Immature natural killer cell (primary cell): ENCODE measurements at places on chromosomes 6 and 20. TPM values are rescaled to one million over a fixed set of nuclear protein-coding genes. Genes with fewer than 3 reads are reported as not detected.
A peak's percentile ranks its signal among the peaks of the same experiment; 100 is the strongest.

Gene PABPC1L
- polyA plus RNA-seq: not detected

Gene KDM1B
- 0.05 TPM for polyA plus RNA-seq

Gene STXBP5
- 3.1 TPM for polyA plus RNA-seq

Gene UNC93A
- polyA plus RNA-seq: not detected

Gene ARHGAP40
- not detected for polyA plus RNA-seq

Gene IL22RA2
- not detected for polyA plus RNA-seq

Gene STK38
- polyA plus RNA-seq: 179 TPM

Gene RIPOR2
- polyA plus RNA-seq: 262 TPM

Gene MUC21
- not detected for polyA plus RNA-seq

GRCh38 chr6:169240125-169240524, 13.5 kb downstream of the THBS2 start:
- no peak overlapping the region for H3K4me3 ChIP-seq
- no peaks in the 10 kb centered on the region for H3K4me1 ChIP-seq
- H3K27me3 ChIP-seq: peaks cover 4% of the 10 kb centered on the region
- DNase-seq: no peak
- no peak overlapping the region for H3K27ac ChIP-seq

- DNase-seq: no peak
- H3K4me1 ChIP-seq: no peaks in the 10 kb centered on the region
- no peaks in the 10 kb centered on the region for H3K36me3 ChIP-seq
- no peak overlapping the region for H3K4me3 ChIP-seq
- H3K27ac ChIP-seq: no peak overlapping the region
These were observed 58.7 kb upstream of the TGM3 start for GRCh38 chr20:2237059-2237458.

- H3K36me3 ChIP-seq: no peaks in the 10 kb centered on the region
- H3K27ac ChIP-seq: peak overlapping the region; percentile 20
- H3K4me1 ChIP-seq: peaks cover 42% of the 10 kb centered on the region
- no peak for DNase-seq
These were observed 2.7 kb downstream of the FOXC1 start for GRCh38 chr6:1612299-1612973.

DNA sequence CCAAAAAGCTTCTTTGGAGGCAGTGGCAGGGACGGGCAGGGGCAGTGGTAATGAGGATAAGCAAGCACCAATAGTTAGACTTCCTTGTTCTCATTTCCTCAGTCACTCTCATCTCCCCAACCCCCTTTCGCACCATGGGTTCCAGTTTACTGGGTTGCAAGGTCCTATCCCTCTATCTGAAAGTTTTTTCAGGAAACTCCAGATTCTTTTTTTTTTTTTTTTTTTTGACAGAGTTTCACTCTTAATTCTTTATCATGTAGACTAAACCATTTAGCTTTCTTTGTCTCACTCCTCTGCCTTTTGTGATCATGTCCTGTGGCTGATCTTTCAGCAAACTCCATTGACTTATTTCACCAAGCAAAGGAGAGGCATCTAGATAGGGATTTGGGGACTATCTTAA, 51.4 kb upstream of the GMDS start:
- DNase-seq: no peak
- no peak overlapping the region for H3K27ac ChIP-seq
- peaks cover 28% of the 10 kb centered on the region for H3K36me3 ChIP-seq
- H3K4me3 ChIP-seq: no peak overlapping the region

- H3K4me1 ChIP-seq: peaks cover 12% of the 10 kb centered on the region
- no peaks in the 10 kb centered on the region for H3K36me3 ChIP-seq
- H3K4me3 ChIP-seq: peak overlapping the region; percentile 56
- H3K27me3 ChIP-seq: peaks cover 23% of the 10 kb centered on the region
- DNase-seq: no peak
These were observed 592 bp downstream of the KCNG1 start for GRCh38 chr20:51022227-51022802.

DNA sequence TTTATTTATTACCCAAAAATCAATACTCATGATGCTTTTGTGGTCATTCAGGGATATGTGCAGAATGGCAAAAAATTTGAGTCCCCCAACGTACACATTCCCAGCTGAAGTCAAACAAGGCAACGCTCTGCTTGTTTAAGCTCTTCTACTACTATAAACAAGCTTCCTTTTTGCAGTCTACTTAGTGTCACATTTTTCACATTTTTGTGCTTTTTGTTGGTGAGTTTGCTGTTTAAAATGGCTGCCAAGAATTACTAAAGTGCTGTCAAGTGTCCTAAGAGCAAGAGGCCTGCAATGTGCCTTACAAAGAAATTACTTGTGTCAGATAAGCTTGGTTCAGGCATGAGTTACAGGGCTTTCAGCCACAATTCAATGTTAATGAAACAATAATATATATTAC, 2.1 kb downstream of the WFDC8 start:
- H3K4me1 ChIP-seq: no peaks in the 10 kb centered on the region
- H3K27me3 ChIP-seq: peaks cover 13% of the 10 kb centered on the region
- no peak overlapping the region for H3K27ac ChIP-seq
- DNase-seq: no peak
- no peaks in the 10 kb centered on the region for H3K36me3 ChIP-seq
- H3K4me3 ChIP-seq: no peak overlapping the region

- no peaks in the 10 kb centered on the region for H3K36me3 ChIP-seq
- no peak overlapping the region for H3K4me3 ChIP-seq
- H3K27ac ChIP-seq: peak overlapping the region; percentile 95
- DNase-seq: peak; percentile 26
These were observed 13.5 kb upstream of the HLA-DQA1 start for GRCh38 chr6:32623693-32624092.

DNA sequence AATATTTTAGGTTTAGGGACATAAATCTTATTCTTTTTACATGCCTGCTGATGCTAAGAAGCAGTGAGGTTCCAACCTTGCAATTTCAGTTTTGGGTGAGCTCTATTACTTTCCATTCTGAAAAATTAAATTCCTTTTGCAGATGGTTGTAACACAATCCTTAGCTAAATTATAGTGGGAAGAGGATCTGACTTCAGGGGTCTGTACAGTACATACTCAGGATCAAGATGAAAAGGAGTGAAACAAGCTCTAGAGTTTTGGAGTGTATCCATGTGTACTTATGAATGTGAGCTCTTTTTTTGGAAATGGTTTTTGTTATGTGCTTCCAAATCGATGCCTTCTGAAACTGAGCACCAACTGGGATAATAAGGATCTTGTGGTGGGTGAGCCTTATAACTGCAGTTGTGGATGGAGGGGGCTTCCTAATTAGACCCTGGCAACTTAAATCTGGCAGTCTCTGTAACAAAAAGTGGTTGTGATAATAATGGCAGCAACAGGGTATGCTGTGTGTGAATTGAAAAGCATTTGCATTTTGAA, 218.8 kb upstream of the MAP3K7 start:
- no peak overlapping the region for H3K27ac ChIP-seq
- H3K27me3 ChIP-seq: peaks cover 2% of the 10 kb centered on the region
- H3K4me3 ChIP-seq: no peak overlapping the region
- DNase-seq: no peak
- no peaks in the 10 kb centered on the region for H3K4me1 ChIP-seq
- H3K36me3 ChIP-seq: no peaks in the 10 kb centered on the region

GRCh38 chr6:81624453-81624852, 128.0 kb downstream of the TENT5A start:
- H3K4me1 ChIP-seq: no peaks in the 10 kb centered on the region
- no peak for DNase-seq
- H3K36me3 ChIP-seq: no peaks in the 10 kb centered on the region
- no peak overlapping the region for H3K27ac ChIP-seq
- no peak overlapping the region for H3K4me3 ChIP-seq

- no peak for DNase-seq
- peaks cover 2% of the 10 kb centered on the region for H3K27me3 ChIP-seq
- H3K4me3 ChIP-seq: no peak overlapping the region
These were observed 8.7 kb upstream of the PDE7B start for GRCh38 chr6:135842618-135843392.

- DNase-seq: no peak
- H3K27me3 ChIP-seq: peaks cover 6% of the 10 kb centered on the region
- no peaks in the 10 kb centered on the region for H3K36me3 ChIP-seq
- no peak overlapping the region for H3K27ac ChIP-seq
These were observed 56.5 kb upstream of the RNF144B start for GRCh38 chr6:18330548-18331081.

GRCh38 chr6:17001188-17001587, 100.7 kb upstream of the STMND1 start:
- H3K36me3 ChIP-seq: no peaks in the 10 kb centered on the region
- H3K4me3 ChIP-seq: no peak overlapping the region
- H3K27ac ChIP-seq: no peak overlapping the region
- no peaks in the 10 kb centered on the region for H3K4me1 ChIP-seq

- H3K27me3 ChIP-seq: no peaks in the 10 kb centered on the region
- DNase-seq: no peak
- H3K4me1 ChIP-seq: no peaks in the 10 kb centered on the region
- H3K36me3 ChIP-seq: no peaks in the 10 kb centered on the region
- H3K4me3 ChIP-seq: no peak overlapping the region
These were observed 18.9 kb upstream of the MAS1 start for GRCh38 chr6:159871906-159872305.

GRCh38 chr6:13528232-13528631, 40.8 kb upstream of the GFOD1 start:
- no peak overlapping the region for H3K27ac ChIP-seq
- H3K36me3 ChIP-seq: no peaks in the 10 kb centered on the region
- H3K4me1 ChIP-seq: peaks cover 17% of the 10 kb centered on the region
- H3K4me3 ChIP-seq: no peak overlapping the region

GRCh38 chr6:9458424-9458823, 956.5 kb downstream of the TFAP2A start:
- H3K27me3 ChIP-seq: no peaks in the 10 kb centered on the region
- H3K4me3 ChIP-seq: no peak overlapping the region
- H3K27ac ChIP-seq: no peak overlapping the region
- H3K4me1 ChIP-seq: no peaks in the 10 kb centered on the region
- no peak for DNase-seq

- no peaks in the 10 kb centered on the region for H3K36me3 ChIP-seq
- no peaks in the 10 kb centered on the region for H3K4me1 ChIP-seq
- H3K27ac ChIP-seq: no peak overlapping the region
These were observed 47.7 kb upstream of the F13A1 start for GRCh38 chr6:6368040-6368683.

DNA sequence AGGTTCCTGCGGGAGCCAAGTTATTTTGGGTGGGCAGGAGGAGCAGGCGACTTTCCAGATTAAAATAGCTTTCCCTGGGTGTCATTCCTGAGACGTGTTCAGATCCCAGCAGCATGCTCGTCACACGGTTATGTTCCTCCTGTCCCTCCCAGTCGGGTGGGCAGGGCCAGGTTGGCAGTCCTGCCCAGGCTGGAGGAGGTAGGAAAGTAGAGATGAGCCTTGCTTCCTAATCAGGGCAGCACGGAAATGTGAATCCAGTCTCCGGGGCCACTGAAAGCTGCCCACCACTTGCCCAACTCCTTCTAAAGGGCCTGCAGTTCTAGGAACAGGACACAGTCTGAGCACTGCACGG, 137.0 kb downstream of the MRPL14 start:
- DNase-seq: no peak
- H3K36me3 ChIP-seq: no peaks in the 10 kb centered on the region
- no peaks in the 10 kb centered on the region for H3K27me3 ChIP-seq
- H3K4me1 ChIP-seq: peaks cover 2% of the 10 kb centered on the region
- no peak overlapping the region for H3K27ac ChIP-seq

DNA sequence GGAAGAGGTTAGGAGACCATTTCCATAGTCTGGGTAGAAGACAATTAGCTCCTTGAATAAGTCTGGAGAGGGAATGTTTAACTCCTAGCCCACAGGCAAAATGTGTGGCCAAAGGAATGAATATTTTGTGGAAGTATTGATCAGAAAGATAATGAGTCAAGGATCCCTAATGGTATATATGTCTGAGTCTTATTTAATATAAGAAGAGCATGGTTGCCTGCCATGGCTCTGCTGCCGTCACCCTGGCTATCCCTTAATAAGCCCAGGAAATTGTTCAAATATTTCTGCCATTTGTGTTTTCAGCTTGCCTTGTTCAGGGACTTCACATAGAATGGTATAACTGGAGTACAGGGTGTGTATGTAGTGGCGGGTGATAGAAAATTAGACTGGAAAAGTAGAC, 18.1 kb upstream of the CALHM6 start:
- H3K36me3 ChIP-seq: no peaks in the 10 kb centered on the region
- H3K4me1 ChIP-seq: peaks cover 32% of the 10 kb centered on the region
- H3K27ac ChIP-seq: no peak overlapping the region
- peaks cover 2% of the 10 kb centered on the region for H3K27me3 ChIP-seq
- no peak for DNase-seq
- no peak overlapping the region for H3K4me3 ChIP-seq

DNA sequence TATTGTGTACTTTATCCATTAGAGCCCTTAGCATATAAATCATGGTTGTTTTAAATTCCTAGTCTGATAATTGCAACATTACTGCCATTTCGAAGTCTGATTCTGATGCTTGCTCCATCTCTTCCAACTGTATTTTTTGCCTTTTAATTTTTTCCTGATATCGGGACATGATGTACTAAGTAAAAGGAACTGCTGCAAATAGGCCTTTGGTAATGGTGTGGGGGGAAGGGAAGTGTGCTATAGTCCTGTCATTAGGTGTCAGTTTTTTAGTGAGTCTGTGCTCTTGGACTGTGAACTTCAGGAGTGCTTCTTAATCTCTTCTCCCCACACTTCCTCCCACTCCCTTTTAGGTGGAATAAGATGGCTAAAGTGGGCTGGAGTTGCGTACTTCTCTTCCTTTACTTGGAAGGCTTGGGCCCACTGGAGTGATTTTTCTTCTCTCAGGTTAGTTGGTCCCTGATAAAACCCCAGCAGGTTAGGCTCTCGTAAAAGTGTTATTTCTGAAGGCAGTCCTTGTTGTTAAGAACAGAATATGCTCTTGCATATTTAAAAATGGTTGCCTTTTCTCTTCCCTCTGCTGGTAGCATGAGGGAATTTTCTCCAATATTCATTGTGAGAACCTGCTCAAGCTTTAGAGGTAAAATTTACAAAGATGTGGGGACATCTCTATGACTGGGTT, 18.1 kb downstream of the STXBP5 start:
- H3K36me3 ChIP-seq: peaks cover 9% of the 10 kb centered on the region
- H3K27me3 ChIP-seq: no peaks in the 10 kb centered on the region
- H3K27ac ChIP-seq: no peak overlapping the region
- H3K4me3 ChIP-seq: no peak overlapping the region

GRCh38 chr6:22412994-22413393, 116.2 kb upstream of the PRL start:
- no peaks in the 10 kb centered on the region for H3K4me1 ChIP-seq
- H3K36me3 ChIP-seq: no peaks in the 10 kb centered on the region
- H3K4me3 ChIP-seq: no peak overlapping the region
- no peaks in the 10 kb centered on the region for H3K27me3 ChIP-seq
- no peak overlapping the region for H3K27ac ChIP-seq
